ENCODE measurements at places on chromosomes 6 and 20. TPM values are rescaled to one million over a fixed set of nuclear protein-coding genes. Genes with fewer than 3 reads are reported as not detected.
A peak's percentile ranks its signal among the peaks of the same experiment; 100 is the strongest.

GJA1 gene
- total RNA-seq, result 33.6 TPM

LAMP5 gene
- total RNA-seq, result 0.10 TPM

CDSN gene
- under 0.01 TPM for total RNA-seq

AMD1 gene
- total RNA-seq, result 121 TPM

PNPLA1 gene
- total RNA-seq, result not detected

FRK gene
- 44.4 TPM for total RNA-seq

CAP2 gene
- total RNA-seq, result 7.3 TPM

RIMS1 gene
- total RNA-seq, result 29.5 TPM

LBP gene
- 0.35 TPM for total RNA-seq

CALHM6 gene
- total RNA-seq, result 3.1 TPM

DNA sequence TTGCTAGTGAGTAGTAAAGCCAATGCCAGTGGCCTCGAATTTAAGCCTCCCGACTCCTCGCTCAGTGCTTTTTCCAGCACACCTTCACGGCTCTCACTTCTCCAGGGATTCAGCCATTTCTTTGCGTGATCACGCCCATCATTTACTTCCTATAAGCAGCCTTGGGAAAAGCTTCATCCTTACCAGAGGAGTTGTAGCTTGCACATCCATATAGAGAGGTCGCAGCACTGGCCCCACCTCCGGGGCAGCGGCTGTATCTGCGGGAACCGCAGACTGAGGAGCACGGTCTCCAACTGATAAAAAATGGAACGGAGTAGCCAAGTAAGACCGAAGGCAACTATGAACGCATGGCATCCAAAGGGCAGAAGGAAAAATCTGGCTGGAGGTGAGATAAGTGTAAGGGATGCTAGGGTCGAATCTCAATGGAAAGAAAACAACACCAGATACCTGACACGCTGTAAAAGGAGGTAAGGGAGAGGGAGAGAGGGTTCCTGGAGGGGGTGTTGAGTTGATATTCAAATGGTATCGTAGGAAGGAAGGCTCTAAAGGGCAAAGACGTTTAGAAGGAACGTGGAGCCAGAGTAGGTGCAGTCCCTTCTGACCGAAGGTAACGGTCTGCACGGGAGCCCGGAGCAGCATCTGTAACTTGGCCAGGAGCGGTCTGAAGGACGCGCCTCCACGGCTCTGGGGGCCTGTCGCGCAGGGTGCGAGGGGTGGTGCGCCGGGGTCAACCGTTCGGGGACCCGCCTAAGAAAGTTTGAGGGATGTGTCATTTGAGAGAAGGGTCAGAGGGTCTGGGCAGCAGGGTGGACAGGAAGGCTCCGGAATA is 640 bp downstream of the NFS1 start:
- no peak for DNase-seq

- no peak for DNase-seq
These were observed 18.5 kb upstream of the FOXC1 start for GRCh38 chr6:1591243-1591642.

- no peak for DNase-seq
These were observed 20.8 kb upstream of the SNRPB2 start for GRCh38 chr20:16709017-16709416.

DNA sequence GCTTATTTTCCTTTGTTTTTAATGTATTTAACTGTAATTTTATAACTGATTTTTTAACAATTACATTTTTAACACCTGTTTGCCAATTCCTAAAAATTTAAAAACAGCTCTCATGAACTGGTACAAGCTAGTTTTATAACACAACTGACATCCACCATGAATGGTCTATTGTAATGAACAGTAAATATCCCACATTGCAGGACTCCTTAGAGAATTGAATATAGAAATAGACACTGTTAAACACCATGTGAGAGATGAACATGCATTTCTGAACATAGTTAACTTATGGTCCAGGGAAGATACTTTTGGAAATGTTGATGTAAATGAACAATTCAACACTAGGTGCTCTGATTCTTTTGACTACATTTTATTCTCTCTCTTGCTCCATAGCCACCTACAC is 195.1 kb upstream of the GMDS start:
- DNase-seq, result no peak

DNA sequence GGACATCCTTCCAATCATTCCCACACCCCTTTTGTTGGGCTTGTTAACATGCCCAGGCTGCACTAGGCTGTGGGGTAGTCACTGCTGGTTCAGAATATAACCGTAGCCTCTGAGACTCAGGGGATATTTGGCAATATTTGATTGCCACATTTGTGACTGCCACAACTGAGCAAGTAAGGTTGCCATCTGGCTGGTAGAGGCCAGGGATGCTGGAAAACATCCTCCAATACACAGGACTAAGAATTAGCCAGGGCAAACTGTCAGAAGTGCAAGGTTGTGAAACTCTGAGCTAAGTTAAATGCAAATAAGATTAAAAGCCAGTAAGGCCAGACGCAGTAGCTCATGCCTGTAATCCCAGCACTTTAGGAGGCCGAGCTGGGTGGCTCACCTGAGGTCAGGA is 112.0 kb downstream of the ZMYND8 start:
- no peak for DNase-seq

DNA sequence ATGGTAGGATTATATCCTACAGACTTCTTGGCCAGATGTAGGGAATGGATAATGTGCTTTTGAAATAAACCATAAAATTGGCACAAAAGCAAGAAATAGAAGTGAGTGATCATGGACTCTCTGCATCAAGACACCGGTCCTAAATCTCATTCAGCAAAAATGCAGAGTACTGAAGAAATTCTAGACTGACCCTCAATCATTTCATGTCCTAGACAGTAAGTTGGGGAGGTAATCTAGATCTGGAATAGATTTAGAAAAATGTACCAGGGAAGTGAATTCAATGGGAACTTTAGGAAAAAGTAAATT is 69.7 kb upstream of the ADTRP start:
- DNase-seq, result no peak

DNA sequence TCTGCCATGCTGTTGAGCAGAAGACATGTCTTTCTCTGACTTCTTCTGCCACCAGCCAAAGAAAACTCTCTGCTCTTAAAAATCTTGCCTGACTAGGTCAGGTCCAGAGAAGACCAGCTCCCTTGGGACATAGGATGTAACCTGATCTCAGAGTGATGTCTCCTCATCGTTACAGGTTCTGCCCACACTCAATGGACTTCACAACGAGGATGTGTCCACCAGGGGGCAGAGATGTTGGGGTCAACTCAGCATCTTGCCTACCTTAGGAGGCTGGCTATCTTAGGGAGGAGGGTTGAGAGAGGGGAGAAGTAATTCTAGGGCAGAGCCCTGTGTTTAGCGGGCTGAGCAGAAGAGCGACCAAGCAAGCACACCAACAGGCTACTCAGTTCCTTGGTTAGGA is 207.6 kb upstream of the CDH4 start:
- no peak for DNase-seq

DNA sequence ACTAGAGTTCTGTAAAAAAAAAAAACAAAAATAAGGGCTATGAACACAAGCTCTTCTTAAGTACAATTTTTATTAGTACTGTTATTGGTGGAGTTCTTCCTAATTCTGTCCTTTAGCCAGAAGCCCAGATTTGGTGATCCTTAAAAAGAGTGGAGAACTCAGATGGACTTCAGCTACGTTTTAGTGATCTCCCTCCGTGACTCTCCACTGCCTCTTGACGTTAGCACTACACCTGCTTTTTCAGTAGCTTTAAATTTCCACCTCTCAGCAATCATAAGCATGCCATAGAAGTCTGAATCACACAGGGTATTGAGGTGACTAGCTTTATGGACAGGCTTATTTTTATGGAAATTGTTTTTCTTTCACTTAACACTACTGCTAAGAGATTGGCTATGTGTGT is 17.7 kb downstream of the DHX35 start:
- DNase-seq, result no peak

DNA sequence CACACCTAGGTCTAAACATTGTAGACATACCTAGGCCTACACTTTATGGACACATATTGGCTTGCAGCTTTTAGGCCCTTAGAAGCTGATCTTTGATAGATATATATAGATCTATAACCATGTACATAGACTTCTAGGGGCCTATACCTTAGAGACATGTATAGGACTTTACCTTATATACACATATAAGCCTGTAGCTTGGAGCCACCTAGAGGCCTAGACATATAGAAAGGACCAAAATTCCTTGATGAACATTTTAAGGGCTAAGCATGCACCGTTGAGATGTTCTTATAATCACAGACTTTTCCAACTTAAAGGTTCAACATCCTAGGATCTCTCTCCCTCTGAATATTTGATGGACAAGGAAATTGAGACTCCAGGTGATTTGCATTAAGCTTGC is 371.7 kb upstream of the SASH1 start:
- DNase-seq, result no peak

DNA sequence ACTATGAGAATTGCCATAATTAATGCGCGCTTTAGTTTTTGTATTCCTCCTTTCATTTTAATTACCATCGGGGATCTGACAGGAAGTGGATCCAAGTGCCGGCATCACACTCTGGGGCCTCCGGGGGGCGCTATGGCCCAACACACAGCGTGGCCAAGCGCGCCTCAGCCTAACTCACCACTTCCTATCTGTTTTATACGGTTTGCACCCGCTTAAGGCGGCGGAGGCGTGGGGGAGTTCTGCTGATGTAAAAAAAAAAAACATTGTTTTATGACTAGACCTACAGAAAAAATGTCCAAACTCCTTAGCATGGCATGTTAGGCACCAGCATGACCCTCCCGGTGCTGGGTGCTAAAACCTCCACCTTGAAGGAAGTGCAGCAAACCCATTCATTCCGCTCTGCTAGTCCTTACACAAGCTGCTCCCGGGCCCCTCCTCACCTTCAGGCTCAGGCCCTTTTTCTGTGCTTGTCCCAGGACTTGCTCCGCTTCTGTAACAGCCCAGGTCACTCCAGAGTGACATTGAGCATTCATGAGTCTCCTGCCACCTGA is 4.5 kb upstream of the EBF4 start:
- DNase-seq, result peak; percentile 4

GRCh38 chr20:62235001-62235776 is 3.1 kb upstream of the OSBPL2 start:
- no peak for DNase-seq

- DNase-seq, result no peak
These were observed 9.4 kb downstream of the CD40 start for GRCh38 chr20:46127396-46128010.

GRCh38 chr20:56955680-56956079 is 310.8 kb downstream of the BMP7 start:
- DNase-seq, result no peak

DNA sequence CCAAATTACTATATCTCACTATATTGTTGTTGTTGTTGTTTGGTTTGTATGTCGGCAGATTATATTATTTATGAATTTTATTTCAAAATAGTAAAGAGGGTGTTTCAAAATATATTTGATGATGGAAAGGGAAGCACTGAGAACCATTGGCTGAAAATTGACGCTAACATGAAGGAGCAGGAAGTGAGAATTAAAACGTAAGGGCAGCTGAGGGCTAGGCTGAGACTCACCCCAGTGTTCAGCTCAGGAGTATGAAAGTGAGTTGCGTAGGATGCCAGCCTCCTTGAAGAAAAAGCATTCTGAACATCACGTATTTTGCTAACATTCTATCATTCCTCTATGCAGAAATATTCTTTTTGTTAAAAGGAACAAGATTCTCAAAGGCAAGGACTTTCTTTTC is 10.7 kb upstream of the IPCEF1 start:
- no peak for DNase-seq

DNA sequence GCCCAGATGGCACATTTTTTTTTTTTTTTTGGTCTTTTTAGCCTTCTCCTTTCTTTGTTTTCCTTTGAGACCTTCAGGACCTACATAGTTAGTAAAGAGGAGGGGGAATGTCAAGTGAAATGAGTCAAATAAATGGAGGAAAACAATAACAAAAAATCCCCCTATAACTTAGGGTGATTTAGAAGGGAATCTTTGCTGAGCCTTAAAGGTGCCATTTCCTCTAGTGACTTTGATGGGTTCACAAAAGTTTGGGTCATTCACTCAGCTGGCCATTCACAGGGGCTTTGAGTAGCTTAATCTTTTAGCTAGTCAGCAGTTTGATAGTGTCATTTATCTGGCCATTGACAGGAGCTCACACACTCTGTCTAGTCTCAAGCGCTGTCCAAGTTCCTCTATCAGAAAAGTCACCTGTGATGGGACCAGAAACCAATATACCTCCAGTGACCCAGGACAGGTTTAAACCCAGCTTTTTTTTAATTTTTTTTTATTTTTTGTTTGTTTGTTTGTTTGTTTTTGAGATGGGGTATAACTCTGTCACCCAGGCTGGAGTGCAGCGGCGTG is 275.1 kb upstream of the PRDM1 start:
- no peak for DNase-seq

- DNase-seq, result no peak
These were observed 13.2 kb downstream of the SLCO4A1 start for GRCh38 chr20:62655282-62656196.

- peak; percentile 78 for DNase-seq
These were observed 166.6 kb downstream of the PLCB4 start for GRCh38 chr20:9235518-9235917.

- no peak for DNase-seq
These were observed 69.5 kb downstream of the MAN1A1 start for GRCh38 chr6:119280080-119280479.

DNA sequence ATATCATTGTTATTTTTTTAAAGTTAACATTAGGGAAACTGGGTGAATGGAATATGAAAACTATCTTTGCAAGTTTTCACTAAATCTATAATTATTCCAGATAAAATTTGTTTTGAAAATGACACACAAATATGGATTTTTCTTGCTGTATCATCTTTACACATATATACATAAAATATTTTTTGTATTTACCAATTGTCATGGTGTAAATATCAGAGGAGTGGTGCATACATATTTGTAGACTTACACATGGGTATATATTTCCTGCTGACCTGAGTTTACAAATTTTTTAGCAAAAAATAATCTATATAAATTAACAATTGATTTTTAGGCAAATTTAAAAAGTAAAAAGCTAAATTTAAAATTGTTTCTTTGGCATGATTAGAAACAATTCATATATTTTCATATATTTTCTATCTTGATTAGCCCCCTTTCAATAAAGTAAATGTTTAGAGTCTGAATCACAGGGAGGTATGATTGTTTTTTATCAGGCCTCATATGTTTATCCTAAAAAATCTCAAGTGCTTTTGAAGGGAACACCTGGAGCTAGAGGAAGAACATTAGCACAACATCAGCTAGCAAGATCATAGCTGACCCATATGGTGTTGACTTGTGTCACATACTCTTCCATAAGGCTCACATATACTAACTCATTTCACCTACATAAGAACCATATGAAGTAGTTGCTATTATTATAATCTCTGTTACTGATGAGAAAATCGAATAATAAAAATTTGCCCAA is 671.8 kb upstream of the GJE1 start:
- no peak for DNase-seq

- no peak for DNase-seq
These were observed 122.3 kb upstream of the AFDN start for GRCh38 chr6:167704396-167704901.

GRCh38 chr6:8513174-8513573 is 77.8 kb upstream of the SLC35B3 start:
- DNase-seq, result no peak

- DNase-seq, result no peak
These were observed 60.4 kb downstream of the HMGCLL1 start for GRCh38 chr6:55518529-55519060.

All from renal cortical epithelial cell (primary cell).